ENCODE measurements at places on chromosomes 16 and 17.

DNA sequence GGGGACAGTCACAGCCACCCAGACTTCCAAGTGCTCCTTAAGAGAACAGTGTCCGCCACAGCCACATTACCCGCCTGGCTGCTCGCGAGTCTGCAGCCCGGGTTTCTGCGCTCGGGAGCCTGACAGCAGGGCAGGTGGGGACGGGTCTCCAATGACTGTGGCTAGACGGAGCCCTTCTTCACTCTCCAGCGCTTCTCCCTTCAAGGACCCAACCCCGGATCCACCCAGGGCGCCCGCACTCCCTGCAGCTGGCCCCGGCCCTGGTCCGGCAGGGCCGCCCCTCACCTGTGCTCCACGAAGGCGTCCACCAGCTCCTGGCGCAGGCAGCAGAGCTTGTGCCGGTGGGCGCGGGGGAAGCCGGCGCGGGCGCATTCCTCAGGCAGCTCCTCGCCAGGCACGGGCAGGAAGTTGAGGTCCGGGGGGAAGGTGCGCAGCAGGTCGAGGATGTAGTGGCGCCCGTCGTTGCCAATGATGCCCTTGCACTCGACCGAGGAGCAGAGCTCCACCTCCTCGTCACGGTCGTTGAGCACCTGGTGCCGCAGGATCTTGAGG, 13.9 kb downstream of the CLUH start:
- no peak for DNase-seq

DNA sequence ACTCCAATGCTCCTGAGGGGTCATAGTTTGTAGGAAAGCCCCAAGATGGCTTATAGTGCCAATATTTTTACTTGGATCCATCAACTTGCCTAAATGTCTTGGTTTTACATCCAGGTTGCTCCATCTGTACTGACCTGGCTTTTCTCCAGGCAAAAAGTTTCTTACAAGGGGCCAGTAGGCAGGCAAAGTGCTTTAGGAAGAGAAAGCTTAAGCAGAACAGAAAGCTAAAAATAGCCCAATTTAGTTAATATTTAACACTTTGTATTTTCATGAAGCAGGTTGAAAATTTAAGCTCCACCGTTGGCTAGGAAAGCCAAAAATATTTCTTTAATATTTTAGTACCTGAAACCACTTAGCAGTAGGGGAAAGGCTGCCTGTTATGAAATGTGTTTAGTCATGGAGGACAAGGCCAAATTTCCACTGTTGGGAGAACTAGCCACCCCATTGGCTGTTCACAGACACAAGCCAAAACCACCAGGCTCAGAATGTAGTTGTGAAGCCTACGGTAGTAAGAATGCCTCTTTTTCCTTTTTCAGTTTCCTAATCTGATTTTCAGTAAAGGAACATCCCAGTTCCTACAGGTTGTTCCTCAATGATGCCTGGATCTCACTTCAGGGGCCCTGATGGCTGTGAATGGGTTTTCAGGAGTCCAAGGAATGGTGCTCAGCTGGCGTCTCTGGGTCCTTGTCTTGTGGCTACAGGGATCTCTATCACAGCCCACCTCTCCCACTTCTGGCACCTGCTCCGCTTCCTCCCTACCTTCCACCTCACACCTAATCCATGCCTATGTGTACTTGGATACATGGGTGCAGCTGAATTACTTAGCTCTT, 324.8 kb downstream of the PMP22 start:
- DNase-seq: no peak

- no peak for DNase-seq
These were observed 129.3 kb upstream of the AXIN2 start for GRCh38 chr17:65690626-65691310.

GRCh38 chr17:77085926-77086432, 54.8 kb upstream of the SEC14L1 start:
- no peak for DNase-seq

DNA sequence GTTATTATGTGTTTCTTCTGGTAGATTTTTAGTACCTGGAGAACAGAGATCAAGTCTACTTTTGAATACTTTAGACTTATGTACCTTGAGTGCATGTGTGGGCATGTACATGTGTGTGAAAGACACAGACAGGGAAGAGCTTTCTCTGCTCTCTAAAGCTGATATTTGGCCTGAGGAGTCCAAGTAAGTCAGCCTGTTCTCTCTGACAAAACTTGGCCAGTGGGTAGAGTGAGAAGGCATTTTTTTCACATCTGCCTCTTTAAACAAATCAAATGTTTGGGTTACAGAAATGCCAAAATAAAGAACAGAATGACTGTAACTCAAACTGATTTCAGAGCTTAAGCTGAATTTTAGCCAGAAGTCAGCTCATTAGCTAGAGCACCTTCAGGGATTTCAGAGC, 309.7 kb upstream of the DYNLRB2 start:
- no peak for DNase-seq

DNA sequence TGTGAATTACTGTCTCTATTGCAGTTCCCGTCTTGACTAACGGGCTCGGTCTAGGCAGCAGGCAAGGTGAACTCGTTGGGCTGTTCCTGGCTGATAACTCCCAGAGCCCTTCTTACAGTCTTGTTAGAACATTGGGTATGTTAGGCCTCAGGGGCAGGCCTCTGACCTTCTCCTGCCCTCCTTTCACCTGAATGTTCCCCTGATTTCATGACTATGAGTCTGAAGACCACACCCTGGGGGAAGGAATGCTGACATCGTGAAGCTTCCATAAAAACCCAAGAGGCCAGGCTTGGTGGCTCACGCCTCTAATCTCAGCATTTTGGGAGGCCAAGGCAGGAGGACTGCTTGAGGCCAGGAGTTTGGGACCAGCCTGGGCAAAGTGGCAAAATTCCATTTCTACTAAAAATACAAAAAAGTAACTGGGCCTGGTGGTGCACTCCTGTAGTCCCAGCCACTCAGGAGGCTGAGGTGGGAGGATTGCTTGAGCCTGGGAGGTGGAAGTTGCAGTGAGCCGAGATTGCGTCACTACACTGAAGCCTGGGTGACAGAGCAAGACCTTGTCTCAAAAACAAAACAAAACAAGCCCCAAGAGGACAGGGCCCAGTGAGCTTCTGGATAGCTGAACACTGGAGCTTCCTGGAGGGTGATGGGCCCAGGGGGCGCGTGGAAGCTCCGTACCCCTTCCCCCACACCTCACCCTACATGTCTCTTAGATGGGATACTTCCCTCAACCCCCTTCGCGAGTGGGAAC, 47.8 kb upstream of the FBXO47 start:
- no peak for DNase-seq

GRCh38 chr17:32769846-32770245, 107.1 kb downstream of the MYO1D start:
- no peak for DNase-seq

DNA sequence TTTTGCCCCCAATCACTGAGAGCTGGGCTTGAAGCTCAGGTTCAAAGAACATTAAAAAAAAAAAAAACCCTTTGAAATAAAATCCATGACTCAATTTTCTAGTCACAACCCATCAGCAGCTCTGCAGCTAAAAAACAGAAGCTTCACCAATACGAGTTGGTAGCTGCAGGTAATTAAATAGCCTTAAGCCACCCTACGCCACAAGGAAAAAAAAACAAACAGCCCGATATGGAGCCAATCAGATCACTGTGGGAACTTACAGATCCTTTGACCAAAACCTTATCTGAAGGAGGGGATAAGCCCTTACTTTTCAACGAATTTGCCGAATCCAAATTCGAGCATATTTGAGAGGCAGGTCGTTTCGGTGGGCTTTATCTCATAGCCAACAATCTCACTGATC, 69.3 kb downstream of the DNAH3 start:
- DNase-seq: no peak

- no peak for DNase-seq
These were observed 19.3 kb upstream of the ITGA3 start for GRCh38 chr17:50036455-50037261.

- DNase-seq: no peak
These were observed 702.6 kb upstream of the CDH8 start for GRCh38 chr16:62738666-62739460.

GRCh38 chr17:80861418-80861815, 130.2 kb upstream of the CHMP6 start:
- no peak for DNase-seq
